Activated naive CD4-positive, alpha-beta T cell treated with Interleukin-2 at 50 U/mL for 16 hours (primary cell): ENCODE measurements at places on chromosomes 6 and 20.

DNA sequence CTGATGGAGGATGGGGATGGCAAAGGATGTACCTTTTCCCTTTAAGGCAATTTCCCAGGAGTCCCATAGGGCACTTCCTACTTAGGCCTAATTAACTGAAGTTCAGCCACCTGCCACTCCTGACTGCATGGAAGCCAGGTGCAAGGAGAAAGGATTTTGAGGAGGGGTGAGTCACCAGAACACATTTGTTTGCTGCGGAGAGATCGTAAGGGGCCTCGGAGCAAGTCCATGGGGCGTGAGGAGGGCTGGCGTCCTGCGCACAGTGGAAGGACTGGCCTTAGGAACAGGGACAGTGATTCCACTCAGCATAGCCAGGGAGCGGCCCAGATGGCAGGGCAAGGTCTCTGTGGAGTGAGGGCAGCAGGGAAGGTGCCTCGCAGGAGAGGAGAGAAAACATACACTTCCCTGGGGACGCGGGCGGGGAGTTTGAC, 11.8 kb upstream of the MAP1LC3A start:
- DNase-seq, result no peak

- DNase-seq, result no peak
Measured at GRCh38 chr6:134621858-134622257, 303.9 kb upstream of the SGK1 start.

DNA sequence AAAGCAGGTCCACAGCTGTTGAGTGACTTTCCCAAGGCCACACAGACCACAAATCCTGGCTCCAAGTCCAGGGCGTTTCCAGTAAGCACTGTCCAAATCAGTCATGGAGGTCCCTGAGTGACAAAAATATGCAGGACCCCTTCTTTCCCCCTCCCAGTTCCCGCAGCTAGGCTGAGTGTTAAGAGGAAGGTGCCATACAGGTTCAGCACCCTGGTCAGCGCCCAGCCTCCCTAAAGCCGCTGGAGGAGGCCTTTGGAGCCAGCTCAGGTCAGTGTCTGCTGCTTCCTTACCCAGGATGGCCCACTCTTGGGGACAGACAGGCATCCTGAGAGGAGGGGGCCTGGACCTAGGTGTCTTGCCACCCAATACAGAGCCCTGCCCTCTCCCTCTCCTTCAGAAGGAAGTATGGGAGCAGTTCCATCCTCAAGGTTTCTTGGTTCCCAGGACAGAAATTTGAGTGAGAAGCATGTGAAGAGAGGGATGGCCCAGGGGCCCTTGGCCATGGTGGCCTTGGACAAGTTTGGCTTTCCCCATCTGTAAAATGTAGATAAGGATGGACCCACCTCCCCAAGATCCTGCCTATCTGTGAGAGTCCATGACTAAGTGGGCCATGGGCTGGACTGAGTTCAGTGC, 13.2 kb downstream of the TMEM74B start:
- DNase-seq, result no peak

GRCh38 chr6:133764008-133764753, 124.7 kb upstream of the TCF21 start:
- DNase-seq, result no peak

DNA sequence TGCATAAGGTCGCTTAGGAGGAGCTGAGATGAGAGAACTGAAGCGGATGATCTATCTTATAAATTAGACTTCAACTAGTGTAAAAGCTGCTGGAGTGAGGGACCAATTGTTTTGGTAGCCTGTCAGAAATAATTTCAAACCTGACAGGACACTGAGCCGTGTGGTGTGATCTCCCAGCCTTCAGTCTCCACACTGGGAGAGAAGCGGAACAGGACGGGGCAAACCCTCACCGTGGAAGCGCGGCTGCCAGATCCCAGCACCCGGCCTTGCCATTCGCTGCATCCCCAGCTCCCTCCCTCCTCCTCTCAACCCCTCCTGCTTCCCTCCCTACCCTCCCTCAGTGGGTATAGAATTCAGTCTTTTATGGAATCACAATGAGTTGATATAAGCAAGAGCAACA, 900.1 kb upstream of the SLC35B3 start:
- DNase-seq, result no peak

DNA sequence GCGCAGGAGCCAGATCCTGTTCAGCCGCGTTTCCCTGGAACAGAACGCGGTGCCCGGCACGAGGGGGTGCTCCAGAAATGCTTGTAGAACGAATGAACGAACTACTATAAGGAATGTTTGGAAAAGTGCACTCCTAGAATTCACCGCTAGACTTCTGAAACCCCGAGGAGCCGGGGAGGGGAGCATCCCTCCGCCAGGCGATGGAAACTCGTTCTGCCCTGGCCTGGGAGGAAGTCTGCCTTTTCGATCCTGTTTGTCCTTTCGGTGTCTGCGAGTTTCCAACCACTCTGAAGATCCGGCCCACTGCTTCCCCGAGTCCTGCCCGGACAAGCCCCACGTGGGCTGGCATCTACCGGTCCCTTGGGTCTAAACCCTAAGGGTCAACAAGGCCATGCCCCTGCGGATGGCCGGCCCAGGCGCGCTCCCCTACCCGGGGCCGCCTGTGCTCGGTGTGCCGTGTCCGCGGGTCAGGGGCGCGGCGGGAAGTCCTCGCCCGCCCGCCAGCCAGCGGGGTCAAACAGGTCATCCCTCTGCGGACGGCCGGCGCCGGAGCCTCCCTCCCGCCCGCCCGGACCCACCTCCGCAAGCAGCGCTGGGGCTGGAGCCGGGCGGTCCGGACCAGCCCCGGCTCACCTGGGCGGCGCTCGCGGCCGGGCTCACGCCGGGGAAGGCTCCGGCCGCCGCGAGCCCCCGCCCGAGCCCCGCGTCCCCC, 526 bp downstream of the SULF2 start:
- DNase-seq, result no peak

DNA sequence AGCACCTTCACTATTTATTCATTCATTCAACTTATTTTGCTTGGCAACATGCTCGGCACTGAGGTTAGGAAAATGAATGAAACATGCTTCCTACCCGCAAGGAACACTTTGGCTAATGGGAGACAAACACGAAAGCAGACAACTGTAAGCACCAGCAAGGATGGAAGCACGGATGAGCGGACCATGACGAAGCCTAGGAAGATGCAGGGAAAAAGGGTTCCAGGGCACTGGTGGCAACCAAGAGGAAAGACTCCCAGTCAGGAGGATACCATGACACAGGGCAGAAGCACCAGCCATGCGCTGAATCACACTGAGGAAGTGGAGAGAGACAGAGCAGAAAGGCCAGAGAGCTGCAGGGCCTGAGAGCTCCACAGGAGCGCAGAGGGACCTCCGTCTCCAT, 9.8 kb downstream of the PDE10A start:
- DNase-seq, result no peak

GRCh38 chr6:149854532-149854931, 9.6 kb downstream of the LRP11 start:
- no peak for DNase-seq

GRCh38 chr20:37243937-37244571, 17.6 kb downstream of the GHRH start:
- no peak for DNase-seq

- DNase-seq, result peak; percentile 43
Measured at GRCh38 chr6:85354761-85355618, 94.9 kb upstream of the NT5E start.
